ENCODE measurements at places on chromosomes 5 and 9.

DNA sequence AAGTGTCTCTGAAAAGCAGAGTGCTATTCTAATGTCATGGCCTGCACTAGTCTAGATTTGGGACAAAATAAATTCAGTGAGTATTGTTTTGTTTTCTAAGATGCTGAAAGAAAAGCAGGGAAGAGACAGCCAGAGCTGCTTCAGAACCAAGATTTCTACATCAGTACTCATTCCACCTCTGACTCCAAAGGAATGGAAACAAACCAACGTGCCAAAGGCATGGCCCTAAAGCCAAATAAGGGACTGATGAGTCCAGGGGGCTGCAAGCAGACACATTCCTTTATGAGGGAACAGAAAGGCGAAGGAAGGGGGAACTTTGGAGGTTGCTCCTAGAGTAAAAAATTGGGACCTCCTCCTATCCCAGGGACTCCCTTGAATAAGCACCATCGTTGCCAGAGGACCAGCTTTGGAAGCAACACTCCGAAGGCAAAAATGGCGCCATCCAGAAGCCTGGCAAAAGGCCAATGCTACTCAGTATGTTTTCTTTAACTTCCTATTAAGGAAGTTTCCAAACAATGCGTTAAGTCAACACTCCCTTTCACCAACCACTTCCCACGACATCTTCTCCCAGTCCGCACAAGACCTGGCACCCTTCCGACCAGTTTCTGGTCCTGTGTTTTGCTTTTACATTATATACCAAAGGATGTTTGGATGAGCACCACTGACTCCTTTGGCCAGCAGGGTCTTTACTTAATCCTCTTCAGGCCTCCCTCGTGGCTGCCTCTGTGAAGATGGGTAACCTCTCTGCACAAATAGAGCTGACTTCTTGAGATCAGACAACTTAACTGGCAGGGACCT, 31.6 kb downstream of the ADAM19 start:
- DNase-seq = no peak

GRCh38 chr9:81686614-81687520, 2.5 kb downstream of the TLE1 start:
- peak; percentile 41 for DNase-seq

GRCh38 chr5:98776066-98776705, 2.7 kb downstream of the RGMB start:
- no peak for DNase-seq

- DNase-seq = no peak
These were observed 32.9 kb downstream of the FCHO2 start for GRCh38 chr5:72988769-72989168.

DNA sequence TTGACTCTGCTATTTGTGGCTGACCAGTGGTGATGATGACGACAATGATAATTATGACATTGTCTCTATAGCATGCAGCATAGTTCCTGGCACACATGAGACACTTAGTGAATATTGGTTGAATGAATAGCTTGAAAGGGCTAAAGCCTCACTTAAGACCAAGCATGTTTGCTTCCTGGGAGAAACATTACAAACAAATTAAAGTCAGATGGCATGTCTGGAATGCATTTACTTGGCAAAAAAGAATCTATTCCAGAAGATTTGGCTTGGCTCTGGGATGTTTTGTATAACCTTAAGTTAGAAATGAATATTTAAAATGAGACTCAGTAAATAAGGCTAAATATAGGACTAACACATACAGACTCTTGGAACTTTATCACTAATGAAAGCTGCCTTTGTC, 21.6 kb downstream of the GAS1 start:
- no peak for DNase-seq

- DNase-seq = no peak
These were observed 17.5 kb downstream of the PIK3R1 start for GRCh38 chr5:68233075-68233474.

Measured in NCI-H1436 treated with DMSO at 0.1 percent for 48 hours (cell line).